Stimulated activated CD8-positive, alpha-beta memory T cell treated with anti-CD3 and anti-CD28 coated beads, Interleukin-4, amount 100 ng/mL, for 4 hours (primary cell): ENCODE measurements at places on chromosomes 16 and 17.
A peak's percentile ranks its signal among the peaks of the same experiment; 100 is the strongest.

DNA sequence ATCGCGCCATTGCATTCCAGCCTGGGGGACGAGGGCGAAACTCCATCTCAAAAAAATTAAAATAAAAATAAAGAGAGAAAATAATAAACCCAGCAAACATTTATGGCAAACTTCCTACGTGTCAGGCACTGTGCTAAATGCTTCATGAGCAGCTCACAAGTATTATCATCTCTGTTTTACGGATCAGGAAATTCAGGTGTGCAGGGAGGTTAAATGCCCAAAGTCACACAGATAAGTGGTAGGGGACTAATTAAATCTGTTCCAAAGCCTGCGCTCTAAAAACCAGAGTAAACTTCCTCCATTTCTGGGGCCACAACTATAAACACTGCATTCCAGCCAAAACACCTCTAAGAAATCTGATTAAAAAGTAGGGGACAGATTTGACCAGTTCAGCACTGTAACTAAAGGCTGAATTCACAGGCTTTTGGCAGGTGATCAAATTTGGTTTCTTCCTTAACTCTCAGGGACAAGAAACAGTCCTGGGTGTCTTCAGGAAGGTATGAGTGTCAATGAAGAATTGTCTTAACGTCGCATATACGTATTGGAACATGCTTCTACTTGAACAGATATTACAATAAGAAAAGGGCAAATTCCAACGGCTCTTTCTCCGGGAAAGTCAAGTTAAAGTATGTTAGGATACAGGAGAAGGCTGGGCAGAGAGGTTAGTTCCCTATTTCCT lies 996 bp downstream of the STRADA start:
- no peak for DNase-seq

GRCh38 chr17:41002814-41003213 lies 3.1 kb upstream of the KRTAP3-2 start:
- DNase-seq = no peak

- DNase-seq = no peak
Measured at GRCh38 chr16:583470-583814, 6.4 kb upstream of the RAB40C start.

DNA sequence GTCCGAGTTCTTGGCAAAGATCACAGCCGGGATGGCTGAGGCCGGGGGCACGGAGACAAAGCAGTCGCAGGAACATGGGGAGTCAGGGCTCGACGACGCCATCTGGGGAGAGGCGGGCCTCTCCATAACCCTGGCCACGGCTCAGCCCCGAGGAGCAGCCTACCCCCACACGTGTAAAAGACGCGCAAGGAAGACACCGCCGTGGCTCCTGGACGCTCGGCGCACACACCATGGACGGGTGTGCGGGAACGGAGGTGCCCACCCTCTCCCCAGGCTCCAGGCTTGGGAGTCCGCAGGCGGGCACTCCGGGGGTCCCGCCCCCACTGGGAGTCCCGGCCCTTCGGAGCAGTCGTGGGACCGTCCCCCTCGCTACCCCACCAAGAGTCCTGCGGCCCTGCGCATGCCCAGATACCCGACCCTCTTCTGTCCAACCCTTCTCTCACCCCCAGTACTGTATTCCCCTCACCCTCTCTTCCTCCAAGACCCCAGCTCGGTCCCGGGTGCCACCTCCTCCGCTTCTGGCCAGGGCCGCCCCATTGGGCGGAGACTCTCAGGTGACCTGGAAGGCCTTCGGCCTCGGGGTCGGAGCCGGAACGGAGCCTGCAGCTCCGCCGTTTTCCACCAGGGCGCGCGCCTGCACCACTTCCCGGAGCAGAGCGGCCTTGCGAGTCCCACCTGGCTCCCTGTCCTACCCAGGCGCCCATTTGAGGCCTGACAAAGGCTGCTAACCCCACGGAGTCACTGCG lies at the start of gene SCRN2:
SCRN2 (minus strand) TSS at position 532 of the 746 bp plus-strand sequence; CDS start at position 102, 430 bp downstream.
- peak; percentile 65 for DNase-seq

DNA sequence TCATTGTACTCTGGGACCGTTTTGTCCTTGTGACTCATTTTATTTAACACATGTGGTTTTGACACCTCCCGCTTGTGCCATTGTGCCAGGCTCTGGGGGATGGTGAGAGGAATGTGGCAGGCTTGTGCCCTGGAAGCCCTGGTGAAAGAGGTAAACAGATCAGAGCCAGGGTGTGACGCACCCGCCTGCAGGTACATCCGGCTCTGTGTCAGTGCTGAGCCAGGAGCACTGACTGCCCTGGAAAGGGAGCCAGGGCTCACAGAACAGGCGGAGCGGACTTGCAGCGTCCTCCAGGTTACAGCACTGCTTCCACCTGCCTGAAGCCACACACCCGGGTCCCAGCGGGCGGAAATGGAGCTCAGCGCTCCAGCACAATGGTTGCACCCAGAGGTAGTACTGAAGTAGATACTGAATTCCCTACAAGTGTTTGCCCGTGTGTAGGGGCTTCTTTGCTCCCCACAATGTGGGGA lies 30.6 kb downstream of the CDRT15 start:
- peak; percentile 59 for DNase-seq

DNA sequence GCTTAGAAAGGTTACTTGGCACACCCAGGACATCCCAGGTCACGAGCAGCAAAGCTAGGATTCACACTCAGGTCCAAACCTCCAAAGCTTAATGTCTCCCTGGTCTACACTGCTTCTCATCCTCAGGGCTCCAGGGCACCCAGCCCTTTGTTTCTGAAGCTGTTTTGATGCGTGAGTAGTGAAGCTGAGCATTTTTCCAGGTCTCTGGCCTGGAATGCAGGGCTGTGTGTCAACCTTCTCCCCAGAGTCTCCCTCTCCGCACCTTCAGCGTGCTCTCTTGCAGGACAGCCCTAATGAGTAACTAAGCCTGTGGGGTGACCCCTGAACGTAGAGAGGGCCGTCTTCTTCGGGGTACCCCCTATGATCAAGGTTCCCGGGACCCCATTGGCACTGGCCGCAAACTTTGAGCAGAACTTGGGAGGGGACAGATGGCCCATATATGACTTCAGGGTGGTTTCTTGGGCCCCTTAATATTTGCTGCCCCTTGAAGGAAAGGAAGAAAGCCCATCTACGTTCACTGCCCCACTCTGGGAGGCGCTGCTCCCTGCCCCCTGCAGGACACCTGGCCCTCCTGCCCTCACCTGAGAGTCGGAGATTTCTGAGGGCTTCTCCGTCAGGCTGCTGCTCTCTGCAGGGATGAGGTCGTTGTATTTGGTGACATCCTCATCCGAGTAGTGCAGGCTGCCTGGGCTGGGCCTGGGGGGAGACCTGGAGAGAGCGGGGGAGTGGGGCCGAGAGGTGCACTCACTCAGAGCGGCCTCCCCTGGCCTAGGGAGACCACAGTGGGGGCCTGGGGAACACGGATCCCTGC lies 36.4 kb upstream of the CDC42EP4 start:
- DNase-seq = no peak

DNA sequence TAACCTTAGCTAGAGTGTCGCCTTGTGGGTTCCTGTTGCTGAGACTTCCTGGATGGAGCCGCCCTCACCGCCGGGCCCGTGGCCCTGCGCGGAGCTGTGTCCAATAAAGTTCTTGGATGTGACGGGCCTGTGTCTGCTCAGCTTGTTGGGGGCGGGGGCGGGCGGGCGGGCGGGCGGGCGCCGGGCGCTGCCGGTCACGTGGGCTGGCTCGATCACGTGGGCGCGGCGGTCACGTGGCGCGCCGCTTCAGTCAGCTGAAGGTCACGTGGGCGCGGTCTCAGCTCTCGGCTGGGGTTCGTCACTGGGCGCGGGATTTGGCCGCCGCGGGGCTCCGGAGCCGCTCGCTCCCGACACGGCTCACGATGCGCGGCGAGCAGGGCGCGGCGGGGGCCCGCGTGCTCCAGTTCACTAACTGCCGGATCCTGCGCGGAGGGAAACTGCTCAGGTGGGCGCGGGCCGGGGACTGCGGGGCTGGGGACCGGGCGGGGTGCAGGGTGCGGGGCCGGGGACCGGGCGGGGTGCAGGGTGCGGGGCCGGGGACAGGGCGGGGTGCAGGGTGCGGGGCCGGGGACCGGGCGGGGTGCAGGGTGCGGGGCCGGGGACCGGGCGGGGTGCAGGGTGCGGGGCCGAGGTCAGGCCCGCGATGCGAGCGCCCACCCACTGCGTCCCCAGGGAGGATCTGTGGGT lies at the start of gene AMDHD2:
AMDHD2 (plus strand) TSS at position 275 of the 687 bp plus-strand sequence; CDS start at position 363, 88 bp downstream.
- DNase-seq = peak; percentile 72

- no peak for DNase-seq
Measured at GRCh38 chr17:10193632-10194031, 4.8 kb downstream of the GAS7 start.
